Left colon (tissue), 2 donors: ENCODE measurements at places on chromosomes 5 and 9.

- DNase-seq, result no peak
Measured at GRCh38 chr5:73735032-73735734, 109.2 kb downstream of the ARHGEF28 start.

GRCh38 chr5:176570044-176570443, 20.9 kb downstream of the CDHR2 start:
- no peak for DNase-seq

- DNase-seq, result no peak
Measured at GRCh38 chr9:90981726-90982125, 180.1 kb downstream of the SYK start.

DNA sequence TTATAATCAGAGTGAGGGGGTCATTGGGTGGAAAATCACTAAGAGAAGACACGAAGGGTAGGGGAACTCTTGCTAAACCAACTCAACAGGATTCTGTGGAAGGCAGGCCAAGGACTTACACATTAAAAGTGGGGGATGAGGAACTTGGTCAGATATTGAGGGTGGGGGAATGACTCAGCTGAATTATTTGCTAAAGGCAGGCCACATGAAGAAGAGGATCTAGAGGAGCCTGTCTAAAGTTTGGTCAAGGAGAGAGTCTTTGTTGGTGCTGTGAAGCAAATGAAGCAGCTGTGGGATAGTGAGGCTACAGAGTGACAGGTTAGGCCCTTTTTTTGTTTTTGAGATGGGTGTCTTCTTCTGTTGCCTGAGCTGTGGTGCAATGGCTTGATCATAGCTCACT, 63.9 kb upstream of the SPRY4 start:
- DNase-seq, result no peak

DNA sequence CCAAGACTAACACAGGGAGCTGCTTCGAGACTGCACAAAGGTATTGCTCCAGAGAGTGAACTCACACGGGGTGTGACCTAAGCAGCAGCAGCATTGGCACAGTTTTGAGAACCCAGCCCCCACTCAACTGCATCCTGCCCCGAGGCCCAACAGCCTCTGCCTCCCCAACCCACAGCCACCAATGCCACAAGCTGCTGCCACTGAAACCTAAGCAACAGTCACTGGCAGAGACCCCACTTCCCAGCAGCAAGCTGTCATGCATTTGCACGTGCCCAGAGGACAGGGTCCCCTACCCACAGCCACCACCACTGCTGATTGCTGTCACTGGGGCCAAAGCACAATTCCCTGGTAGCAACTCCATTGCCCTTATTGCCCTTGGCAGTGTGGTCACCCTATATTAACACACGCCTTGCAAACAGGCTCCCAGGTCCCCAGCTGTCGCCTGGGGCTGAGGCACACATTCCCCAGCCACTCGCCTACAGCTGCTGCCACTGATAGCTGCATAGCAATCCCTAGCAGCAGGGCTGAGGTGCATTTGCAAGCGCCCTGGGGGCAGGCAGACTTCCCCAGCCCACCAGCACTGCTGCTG, 141.0 kb downstream of the AGTPBP1 start:
- DNase-seq, result no peak

- no peak for DNase-seq
Measured at GRCh38 chr5:153347611-153348010, 142.9 kb upstream of the GRIA1 start.

DNA sequence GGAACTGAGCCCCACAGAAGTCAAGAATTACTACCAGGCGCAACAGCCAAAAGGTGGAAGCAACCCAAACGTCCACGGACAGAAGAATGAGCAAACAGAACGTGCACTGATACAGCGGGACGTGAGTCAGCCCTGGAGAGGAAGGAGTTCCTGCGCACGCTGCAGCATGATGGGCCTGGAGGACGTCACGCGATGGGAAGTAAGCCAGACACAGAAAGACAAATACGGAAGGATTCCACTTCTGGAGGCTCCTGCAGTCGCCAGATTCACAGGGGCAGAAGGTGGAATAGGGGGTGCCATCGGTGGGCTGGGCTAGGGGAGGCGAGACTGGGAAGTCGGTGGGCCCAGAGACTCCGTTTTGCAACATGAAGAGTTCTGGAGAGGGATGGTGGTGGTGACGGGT, 80.3 kb upstream of the PHYKPL start:
- peak; percentile 14 for DNase-seq

DNA sequence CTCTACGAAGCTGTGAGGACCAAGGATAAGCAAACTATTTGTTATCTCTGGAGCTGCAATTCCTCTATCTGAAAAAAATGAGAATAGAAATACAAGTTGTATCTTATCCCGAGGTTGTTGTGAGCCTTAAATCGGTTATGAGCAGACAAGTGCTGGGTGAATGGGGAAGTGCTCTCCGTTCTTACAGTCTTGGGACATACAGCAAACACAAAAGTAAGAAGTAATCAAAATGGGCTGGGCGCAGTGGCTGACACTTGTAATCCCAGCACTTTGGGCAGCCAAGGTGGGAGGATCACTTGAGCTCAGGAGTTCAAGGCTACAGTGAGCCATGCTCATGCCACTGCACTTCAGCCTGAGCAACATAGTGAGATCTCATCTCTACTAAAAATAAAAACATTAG, 31.7 kb downstream of the ITK start:
- DNase-seq, result no peak

- DNase-seq, result no peak
Measured at GRCh38 chr9:129712634-129713401, 40.0 kb downstream of the PTGES start.

GRCh38 chr5:14109771-14110170, 33.4 kb upstream of the TRIO start:
- DNase-seq, result no peak

DNA sequence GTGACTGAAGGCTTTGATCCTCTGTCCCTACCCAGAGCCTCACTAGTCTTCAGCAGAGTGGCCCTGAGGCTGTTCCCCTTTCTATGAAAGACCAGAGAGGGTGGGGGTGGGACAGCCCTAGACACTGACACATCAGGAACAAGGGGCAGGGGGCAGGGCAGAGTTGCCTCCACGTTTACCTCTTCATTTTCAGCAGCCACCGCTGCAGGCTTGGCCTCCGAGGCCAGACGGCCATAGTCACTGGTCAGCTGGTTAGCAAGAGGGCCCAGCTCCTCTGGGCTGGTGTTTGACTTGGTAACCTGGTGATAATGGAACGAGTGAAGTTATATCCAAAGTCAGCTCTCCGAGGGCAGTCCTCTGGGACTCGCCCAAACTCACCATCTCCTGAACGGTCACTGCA, 15.6 kb upstream of the TPM2 start:
- DNase-seq, result no peak

GRCh38 chr5:95624368-95624767, 4.5 kb downstream of the GPR150 start:
- DNase-seq, result no peak

- no peak for DNase-seq
Measured at GRCh38 chr5:92505925-92506324, 1075.1 kb downstream of the NR2F1-AS1 start.

GRCh38 chr5:36177715-36178523, 26.0 kb downstream of the SKP2 start:
- DNase-seq, result no peak

- no peak for DNase-seq
Measured at GRCh38 chr9:22809371-22809770, 362.7 kb downstream of the DMRTA1 start.

GRCh38 chr5:149434162-149435014, 55.3 kb upstream of the IL17B start:
- DNase-seq, result peak; percentile 69

DNA sequence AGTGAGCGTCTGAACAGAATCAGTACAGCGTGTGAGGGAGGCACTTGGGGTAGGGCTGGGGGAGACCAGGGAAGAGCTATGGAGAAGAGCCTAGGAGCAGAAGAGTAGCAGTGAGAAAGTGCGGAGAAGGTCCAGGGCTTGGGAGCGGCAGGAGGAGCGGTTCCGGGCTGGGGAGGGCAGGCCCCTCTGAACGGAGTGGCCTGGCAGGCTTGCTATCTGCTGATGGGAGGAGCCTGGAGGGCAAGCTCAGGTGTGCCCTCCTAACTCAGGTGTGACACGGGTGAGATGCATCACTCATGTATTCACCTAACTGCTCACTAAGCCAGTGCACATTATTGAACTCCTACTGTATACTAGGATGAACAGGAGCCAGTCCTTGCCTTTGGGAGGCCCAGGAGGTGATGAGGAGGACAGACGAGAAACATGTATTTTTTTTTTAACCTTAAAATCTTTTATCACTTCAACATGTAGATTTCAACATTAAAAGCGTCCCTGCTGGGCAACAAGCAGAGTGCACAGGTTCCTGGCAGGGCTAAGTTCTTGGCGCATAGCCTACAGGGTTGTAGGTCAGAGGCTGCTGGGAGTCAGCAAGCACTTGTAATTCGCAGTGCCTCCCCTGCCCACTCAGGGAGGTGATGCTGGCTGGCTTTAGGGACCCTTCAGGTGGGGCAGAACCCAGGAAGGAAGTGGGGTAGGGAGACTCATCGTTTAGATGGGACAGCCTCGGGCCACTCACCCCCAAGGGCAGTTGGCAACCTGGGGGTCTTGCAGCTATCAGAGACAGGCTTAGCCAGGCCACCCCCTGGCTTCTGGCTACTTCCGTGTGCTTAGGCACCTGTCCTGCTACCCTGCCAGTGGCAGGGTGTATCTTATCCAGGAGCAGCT, 55.5 kb downstream of the TMOD1 start:
- peak; percentile 16 for DNase-seq

- no peak for DNase-seq
Measured at GRCh38 chr9:69748304-69748703, 11.5 kb downstream of the PTAR1 start.

DNA sequence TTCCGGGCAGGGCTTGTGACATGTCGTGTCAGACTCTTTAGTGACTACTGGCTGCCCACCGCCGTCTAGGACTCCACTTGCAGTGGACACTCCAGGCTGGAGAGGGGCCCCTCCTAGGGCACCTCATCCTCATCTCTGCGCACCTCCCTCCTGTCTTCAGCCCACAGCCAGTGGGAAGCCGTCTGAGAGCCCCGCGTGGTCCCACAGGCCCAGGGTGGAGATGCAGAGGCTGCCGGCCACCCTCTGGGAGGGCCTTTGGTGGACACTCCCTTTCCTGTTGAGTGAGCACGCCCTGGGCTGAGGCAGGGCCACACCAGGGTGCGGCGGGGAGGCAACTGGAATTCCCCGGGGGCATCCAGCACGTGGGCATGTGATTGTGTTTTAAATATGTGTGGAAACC, 80.5 kb downstream of the IRX2 start:
- DNase-seq, result no peak

DNA sequence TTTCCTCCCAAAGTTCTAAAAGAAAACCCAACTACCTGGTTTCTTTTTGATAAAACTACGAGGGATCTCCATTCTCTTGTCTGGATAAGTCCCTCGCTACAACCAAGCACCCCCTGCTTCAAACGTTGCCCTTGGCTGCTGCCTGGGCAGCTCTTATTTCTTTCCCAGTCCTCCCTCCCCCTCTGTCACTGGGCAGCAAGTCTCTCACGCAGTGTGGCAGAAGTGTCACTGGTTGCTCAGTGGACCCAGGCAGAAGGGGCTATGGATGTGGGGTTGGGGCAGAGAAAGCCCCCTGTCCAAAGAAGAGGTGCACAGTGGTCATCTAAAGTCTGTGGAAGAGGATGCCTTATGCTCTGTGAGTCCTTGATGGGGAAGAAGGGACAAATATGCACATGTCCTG, 7.2 kb upstream of the SMIM32 start:
- DNase-seq, result no peak

GRCh38 chr5:136094913-136095641, 37.6 kb upstream of the SMAD5 start:
- DNase-seq, result peak; percentile 38

DNA sequence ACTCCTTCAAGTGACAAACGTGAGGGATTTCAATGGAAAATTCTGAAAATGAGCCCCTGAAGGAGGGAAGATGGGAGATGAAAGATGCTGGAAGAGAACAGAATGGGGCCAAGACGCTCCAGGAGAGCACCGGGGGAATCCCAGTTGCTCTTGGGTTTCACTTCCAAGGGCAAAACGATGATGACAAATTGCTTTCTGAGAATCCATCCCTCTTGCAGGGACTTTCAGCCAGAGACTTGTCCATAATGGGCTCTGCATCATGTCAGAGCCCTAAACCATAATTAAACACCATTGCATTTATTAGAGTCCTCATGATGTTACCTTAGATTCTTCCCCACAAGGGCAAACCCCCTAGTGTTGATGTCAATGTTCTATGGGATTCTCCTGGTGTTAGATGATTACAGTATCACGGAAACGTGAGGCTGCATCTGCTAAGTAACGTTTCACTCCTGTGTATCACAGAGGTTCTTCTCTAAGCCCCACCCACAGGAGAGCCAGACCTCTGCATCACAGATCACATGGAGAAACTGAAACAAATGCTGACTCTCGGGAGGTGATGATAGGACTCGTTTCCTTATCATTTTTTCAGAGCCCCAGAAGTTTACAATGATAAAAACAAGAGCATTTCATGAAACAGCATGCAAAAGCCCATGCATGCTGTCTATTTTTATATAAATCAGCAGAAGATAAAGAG, 114.4 kb downstream of the TENT4A start:
- no peak for DNase-seq

GRCh38 chr9:130989891-130990290, 19.1 kb upstream of the LAMC3 start:
- no peak for DNase-seq

- no peak for DNase-seq
Measured at GRCh38 chr5:167507463-167508233, 783.8 kb upstream of the WWC1 start.

DNA sequence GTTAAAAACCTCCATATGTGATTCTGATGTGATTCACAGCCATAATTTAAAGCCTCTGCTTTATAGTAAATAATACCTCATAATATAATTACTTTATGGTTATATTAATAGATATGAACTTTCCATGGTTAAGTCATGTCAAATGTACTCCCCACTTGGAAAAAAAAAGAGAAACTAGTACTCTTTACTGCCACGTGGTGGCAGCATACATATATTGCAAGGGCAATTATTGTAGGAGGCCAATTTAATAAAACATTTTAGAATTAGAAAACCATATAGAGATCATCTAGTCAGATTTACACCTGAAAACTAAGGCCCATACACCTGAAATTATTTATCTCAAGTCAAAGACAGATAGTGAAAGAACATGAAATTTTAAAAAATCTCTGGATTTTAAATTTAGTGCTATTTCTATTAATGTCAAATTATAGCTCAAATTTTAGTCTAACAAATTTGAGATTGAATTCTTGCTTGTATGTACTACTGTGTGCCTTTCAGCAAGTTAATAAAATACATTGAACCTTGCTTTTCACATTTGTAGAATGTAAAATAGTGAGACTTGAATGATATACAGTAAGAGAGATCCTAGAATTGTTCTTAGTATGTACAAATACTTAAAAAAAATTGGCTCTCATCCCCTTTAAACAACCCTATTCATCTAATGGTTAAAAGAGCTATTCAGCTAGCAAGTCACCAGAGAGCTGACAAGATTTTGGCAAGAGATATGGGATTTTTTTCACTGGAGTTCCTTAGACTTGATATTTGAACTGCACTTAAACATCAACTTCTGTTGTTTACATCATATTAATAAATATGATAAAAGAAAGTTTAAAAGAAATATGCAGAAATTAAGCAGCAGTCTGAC, 603.8 kb downstream of the TLE4 start:
- no peak for DNase-seq
